CD4-positive, alpha-beta T cell treated with Interleukin-2 at 100 ng/mL for 4 hours (primary cell): ENCODE measurements at places on chromosomes 3 and 15.

DNA sequence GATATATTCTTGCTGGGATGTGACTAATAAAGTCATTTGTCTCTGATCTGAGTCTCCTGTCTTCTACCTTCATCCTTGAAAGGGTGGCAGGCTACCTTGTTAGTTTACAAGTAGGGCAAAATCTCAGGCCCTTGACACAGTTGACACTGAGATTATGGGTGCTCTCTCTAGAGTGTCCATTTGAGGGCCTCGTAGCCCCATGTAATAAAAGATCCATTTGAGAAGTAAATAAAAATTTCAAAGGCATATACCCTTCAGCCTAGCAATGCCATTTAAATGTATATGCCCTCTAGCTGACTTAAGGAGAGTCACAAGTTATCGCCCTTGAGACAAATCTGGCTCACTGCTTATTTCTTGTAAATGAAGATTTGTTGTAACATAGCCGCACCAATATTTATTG, 98.6 kb downstream of the TCF12 start:
- DNase-seq, result no peak

DNA sequence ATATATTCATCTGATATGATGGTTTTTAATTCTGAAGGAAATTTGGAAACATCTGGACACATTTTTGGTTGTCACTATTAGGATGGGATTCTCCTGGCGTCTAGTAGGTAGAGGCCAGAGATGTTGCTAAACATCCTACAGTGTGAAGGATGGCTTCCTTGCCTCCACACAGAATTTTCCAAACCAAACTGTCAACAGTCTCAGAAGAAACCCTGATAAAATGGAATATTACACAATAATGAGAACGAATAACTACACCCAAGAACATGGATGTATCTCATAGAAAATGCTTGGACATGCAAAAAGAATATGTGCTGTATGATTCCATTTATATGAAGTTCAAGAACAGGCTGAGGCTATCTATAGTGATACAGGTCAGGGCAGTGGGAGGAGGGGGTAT, 79.8 kb upstream of the PSMD6 start:
- DNase-seq, result no peak

- DNase-seq, result no peak
Measured at GRCh38 chr15:86403221-86403620, 323.6 kb downstream of the AGBL1 start.

- DNase-seq, result no peak
Measured at GRCh38 chr3:27577504-27577903, 93.3 kb upstream of the SLC4A7 start.

- peak; percentile 86 for DNase-seq
Measured at GRCh38 chr3:32176989-32177701, 61.3 kb upstream of the CMTM8 start.

GRCh38 chr15:83352119-83352518, 67.7 kb upstream of the BNC1 start:
- DNase-seq, result no peak

DNA sequence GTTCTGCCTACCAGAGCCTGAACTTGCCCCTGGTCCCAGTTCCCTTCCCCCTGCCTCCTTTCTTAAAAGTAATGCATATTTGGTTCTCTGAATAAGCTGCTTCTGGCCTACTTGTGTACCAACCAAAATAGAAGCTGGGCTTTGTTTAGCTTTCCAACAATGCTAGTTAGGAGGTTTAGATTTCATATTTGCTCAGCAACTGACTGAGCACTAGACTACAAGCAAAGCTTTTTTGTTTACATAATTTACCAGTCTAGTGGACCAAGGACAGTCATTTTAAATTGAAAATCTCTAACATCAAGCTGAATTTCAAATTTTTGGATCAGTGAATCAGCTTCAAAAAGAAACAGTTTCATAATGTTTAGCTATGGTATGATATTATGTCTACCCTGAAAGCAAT, 331.2 kb downstream of the ULK4 start:
- DNase-seq, result no peak

DNA sequence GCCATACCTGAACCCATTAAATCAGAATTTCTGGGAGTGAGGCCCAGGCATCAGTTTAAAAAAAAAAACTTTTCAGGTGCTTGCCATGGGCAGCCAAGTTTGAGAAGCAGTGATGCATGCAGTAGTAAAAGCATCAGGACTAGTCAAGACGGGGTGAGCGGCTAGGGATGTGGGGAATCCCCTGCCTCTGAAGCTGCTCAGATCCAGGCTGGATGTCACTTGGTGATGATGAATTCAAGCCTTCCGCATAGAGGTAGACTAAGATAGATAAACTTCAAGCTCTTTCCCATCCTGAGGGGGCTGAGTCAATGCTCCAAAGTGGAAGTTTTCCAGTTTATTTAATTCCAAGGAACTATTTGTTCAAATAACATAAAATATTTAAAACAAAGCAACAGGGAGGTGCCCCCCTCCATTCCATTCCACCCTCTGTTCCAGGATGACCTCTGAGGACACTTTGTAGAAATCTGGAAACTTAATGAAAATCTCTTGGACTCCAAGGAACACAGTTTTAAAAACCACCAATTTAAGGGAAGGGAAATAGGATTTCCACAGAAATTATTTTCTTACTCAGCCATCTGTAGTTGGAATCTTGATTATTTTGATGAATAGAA, 100.4 kb upstream of the NR2E3 start:
- DNase-seq, result no peak

- DNase-seq, result no peak
Measured at GRCh38 chr15:59828263-59828662, 139.1 kb upstream of the BNIP2 start.

- DNase-seq, result no peak
Measured at GRCh38 chr3:149638228-149639092, 19.4 kb downstream of the WWTR1 start.

DNA sequence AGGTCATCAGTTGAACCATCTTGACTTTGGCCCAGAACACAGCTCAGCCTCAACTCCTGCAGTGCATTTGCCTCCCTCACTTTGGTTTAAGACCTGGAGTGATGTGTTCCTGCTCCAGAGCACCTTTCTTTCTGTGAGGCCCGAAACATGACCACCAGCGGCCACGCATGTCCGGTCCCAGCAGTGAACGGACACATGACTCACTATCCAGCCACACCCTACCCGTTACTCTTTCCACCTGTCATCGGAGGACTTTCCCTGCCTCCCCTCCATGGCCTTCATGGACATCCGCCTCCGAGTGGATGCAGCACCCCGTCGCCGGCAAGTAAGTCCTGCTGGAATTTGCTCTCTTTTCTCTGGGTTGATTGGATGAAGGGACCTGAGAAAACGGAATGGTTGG, 253.8 kb upstream of the RARB start:
- no peak for DNase-seq

DNA sequence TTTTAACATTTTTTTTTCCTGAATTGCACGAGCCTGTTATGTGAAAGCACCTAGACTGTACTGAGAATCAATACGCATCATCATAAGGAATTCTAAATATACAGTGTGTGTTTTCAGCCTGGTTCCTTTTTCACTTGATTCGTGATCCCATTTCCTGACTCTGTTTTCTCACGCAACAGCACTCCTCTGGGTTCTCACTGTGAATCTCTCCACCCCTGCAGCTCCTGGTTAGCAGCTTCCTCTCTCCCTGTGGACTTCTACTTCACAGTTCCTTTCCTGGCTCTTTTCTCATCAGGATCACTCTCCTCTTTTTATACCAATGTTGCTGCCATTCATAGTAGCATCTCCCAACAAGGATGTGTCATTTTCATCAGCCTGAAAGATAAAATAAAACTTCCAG, 297.2 kb downstream of the CADM2 start:
- DNase-seq, result no peak

DNA sequence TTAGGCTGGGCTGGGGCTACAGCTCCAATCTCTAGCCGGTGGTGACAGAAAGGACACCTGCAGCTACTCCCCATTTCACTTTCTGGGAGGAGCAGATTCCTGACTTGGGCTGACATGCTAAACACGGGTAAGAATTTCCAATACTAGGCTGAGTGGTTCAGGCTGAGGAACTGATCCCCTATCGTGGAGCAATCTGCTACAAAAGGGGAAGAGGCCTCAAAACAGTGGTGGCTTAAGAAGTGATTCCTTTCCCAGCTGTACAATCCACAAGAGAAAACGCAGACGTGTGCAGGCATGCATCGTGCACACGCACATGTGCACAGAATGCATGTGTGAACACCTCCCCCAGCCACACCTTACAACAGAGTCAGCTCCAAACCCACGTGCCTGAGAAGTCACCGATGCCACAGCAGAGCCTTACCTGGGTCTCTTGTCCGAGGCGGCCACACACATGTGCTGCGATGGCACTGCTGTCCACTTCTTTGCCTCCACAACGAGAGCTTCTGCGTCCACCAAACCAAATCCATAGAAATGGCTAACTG, 86.7 kb upstream of the SNRPA1 start:
- DNase-seq, result no peak

- DNase-seq, result no peak
Measured at GRCh38 chr3:109025896-109026295, 72.2 kb upstream of the GUCA1C start.

DNA sequence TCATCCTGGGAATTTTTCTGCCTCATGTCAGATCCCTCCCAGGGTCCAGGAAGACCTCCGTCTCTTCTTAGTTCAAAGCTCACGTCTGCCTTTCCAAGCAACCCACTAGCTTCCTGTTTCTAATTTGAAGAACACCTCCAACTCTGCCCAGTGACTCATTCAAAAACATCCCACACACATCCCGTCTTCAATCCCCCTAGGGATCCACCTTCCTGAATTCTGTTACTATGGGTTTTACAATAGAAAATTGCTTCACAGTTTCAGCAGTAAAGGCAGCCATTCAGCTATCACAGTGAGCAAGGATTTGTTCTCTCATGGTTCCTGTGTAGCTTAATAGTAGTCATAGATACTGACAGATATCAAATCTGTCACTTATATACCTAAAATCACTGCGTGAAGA, 308.3 kb upstream of the CCDC54 start:
- DNase-seq, result no peak

DNA sequence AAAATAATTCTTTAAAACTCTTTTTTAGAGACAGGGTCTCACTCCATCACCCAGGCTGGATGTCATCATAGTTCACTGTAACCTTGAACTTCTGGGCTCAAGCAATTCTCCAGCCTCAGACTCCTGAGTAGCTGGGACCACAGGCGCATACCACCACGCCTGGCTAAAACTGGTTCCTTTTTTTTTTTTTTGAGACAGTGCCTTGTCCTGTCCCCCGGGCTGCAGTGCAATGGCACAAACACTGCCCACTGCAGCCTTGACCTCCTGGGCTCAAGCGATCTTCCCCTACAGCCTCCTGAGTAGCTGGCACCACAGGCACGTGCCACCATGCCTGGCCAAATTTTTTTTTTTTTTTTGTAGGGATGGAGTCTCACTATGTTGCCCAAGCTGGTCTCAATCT, 23.7 kb upstream of the FURIN start:
- no peak for DNase-seq

- DNase-seq, result no peak
Measured at GRCh38 chr15:74422652-74423430, 10.9 kb downstream of the SEMA7A start.

- no peak for DNase-seq
Measured at GRCh38 chr15:28943146-28943545, 57.4 kb downstream of the APBA2 start.

- no peak for DNase-seq
Measured at GRCh38 chr3:77234004-77234403, 194.1 kb downstream of the ROBO2 start.

DNA sequence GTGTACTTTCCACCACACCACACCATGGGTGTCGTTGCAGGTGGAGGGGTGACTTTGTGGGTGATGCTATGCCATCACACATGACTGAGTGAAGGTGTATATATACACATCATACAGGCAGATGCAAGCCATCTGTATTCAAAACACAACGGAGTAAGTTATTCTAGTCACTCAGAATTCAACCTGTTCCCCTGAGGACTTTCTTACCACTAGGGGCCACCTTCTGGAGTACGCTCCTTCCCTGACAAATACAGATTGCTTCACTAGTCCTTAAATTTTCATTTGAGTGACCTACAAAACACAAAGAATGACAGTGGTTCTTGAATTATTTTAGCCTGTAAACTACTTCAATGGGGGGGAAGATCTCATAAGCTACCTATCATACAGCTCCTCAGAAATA, 52.8 kb upstream of the NTRK3 start:
- DNase-seq, result no peak

DNA sequence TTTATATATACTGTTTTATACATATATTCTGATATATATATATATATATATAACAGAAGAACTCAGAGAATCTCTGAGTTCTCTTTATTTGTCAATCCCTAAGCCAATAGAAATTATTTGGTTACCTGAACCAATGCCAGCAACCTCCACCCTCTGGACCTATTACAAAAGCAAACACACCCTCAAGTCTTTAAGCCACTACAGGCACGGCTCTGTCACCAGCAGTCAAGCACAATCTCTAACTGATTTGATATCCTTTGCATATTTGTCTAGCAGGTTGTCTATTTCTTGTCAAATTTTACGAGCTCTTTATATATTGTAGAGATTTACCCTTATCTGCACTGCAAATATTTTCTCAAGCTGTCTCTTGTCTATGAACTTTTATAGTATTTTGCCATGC, 66.6 kb upstream of the TOPAZ1 start:
- no peak for DNase-seq

GRCh38 chr3:183782576-183783276, 42.7 kb downstream of the MAP6D1 start:
- DNase-seq, result no peak

- DNase-seq, result no peak
Measured at GRCh38 chr3:76872999-76873398, 166.9 kb upstream of the ROBO2 start.

DNA sequence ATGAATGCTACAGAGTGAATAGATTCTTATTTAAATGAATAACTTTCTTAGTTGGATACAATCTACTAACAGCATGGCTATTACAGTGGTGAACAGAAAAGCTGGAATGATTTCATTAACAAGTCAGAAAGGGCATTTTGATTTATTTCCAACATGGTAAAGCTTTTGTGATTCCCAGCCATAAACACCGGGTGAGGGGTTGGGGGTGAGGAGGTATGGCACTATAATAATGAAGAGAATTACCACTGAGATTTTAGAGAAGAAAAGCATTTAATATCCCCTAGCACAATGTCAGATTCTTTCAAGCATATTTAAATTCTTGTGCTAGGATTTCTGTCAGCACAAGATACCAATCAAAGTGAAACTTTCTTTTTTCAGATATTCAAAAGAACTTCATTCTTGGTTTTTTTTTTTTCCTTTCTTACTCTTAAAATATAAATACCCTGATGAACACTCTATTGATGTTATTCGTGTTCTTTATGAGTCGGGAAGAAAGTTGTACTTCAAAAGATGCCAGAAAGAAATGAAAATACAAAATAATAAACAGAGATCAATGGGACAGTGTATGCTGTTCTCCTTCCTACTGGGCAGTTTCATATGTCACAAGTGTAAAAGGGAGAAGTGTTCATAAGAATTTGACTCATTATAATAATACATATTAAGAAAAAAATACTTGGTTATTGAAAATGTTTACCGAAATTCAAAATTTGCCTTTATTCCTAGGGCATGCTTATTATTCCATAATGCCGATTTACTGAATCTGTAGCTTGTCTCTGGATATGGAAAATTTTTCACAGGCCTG, 522.8 kb downstream of the CADM2 start:
- DNase-seq, result no peak

DNA sequence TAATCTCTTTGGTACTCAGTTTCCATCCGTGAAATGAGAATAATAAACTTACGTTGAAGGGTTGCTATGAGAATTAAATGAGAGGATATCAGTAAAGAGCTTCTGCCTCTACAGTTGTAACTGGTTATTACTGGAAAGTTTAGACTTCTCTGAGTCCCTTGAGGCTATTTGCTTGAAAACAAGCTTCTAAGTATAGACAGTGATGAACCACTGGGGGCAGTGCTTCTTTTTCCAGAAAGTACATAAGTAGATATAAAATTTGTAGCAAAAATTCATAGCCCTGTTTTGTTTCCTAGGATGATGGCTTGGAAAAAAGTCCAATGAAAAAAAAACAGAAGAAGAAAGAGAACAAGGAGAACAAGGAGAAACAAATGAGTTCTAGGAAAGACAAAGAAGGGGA, 87.1 kb downstream of the RGMA start:
- DNase-seq, result no peak
